ENCODE measurements at places on chromosomes 1 and 21.

DNA sequence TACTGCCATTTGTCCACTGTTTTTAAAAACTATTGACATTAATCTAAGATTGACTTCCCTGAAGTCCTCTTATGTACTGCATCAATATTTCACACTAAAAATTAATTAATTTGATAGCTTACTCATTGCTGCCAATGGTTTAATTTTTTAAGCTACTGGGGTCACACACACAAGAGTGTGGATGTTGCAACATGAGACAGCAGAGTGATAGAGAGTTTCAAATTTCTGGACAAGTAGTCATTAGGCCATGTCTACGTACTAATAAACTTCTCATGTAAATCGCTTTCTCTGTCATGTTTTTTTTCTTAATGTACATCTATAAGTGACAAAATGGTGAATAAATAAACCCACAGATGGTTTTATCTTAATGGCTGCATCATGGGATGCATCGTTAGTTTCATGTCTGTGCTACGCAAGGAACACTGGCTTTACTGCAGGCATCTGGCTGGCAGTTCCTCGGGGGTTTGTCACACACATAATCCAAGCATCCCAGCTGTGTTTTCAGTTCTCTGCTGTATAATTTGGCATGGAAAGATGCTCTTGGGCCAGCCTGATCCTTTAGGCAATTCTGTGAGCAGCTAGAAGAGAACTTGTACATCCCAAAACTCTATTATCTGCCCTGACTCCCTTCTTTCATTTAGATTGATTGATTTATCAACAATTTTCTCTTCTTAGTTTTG, 16.4 kb upstream of the CHODL start:
- DNase-seq = no peak

GRCh38 chr1:145985129-145985501, 11.3 kb downstream of the TXNIP start:
- no peak for DNase-seq

DNA sequence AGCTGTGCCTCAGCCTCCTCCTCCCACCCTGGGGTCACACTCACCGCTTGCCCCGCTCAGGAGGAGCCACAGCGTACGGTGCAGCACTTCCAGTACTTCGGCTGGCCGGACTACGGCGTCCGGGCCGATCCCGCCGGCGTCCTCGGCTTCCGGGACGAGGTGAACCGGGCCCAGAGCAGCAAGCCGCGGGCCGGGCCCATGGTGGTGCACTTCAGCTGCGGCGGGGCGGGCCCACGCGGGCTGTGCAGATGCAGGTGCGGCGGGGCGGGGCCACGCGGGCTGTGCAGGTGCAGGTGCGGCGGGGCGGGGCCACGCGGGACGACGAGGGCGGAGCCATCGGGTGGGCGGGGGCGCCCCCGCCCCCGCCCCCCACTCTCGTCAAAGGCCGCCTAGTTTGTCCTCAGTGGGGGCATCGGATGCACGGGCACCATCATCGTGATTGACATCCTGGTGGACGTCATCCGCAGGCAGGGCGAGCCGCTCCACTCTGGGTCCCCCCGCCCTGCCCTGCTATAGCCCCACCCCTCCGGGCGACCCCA, 5.5 kb downstream of the RNF223 start:
- no peak for DNase-seq

- no peak for DNase-seq
Measured at GRCh38 chr1:43992232-43992995, 1.0 kb downstream of the CCDC24 start.

DNA sequence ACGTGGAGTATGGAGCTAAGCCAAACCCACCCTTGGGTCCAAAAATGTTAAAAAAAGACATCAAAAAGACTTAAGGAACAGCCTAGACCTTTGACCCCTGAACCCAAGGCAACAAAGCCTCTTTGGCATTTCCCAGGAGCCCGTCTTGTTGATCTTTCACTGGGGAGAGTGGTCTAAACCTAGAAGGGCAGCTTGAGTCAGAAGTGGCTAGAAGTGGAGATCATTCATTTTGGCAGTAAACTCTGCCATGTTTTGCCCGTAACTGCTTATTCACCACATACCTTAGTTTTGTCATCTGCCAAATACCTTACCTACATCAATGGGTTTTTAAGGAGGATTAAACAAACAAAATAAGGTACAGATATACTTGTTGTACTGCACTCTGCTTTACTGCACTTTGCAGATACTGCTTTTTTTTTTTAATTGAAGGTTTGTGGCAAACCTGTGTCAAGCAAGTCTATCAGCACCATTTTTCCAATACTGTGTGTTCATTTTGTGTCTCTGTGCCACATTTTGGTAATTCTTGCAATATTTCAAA, 1.7 kb upstream of the CTSE start:
- DNase-seq = no peak

DNA sequence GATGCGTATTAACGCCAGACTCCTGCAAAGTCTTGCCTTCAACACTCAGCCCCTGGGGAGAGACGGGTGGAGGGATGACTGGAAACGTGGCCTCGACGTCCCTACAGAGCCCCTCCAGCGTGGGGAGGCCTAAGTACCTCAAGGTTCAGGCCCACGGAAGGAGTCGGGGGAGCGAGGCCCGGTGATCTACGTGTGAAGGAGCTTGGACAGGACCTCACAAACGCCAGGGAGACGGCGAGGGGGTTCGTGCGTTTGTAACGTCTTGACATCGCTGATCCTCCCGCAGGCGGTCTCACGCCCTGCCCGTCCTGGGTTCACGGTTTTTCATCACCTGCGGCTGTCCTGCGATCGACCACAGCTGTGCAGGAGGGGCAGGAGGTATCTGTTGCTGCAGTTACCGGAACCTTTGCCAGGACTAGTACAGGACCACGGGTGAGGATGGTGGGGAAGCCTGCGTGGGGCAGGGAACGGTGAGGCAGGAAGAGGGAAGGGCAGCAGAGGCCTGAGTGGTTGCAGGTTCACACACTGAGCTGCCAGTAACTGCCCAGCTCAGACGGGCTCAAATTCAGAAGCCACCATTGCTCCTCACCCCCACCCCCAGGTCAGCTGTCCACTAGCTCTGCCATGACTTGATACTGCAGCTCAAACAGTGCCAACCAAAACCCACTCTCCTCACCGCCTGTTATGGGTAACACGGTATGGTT, 889 bp upstream of the CCNL2 start:
- no peak for DNase-seq

GRCh38 chr1:240646571-240647240, 34.8 kb upstream of the GREM2 start:
- DNase-seq = no peak

- DNase-seq = no peak
Measured at GRCh38 chr1:17645068-17645911, 105.8 kb downstream of the ARHGEF10L start.

DNA sequence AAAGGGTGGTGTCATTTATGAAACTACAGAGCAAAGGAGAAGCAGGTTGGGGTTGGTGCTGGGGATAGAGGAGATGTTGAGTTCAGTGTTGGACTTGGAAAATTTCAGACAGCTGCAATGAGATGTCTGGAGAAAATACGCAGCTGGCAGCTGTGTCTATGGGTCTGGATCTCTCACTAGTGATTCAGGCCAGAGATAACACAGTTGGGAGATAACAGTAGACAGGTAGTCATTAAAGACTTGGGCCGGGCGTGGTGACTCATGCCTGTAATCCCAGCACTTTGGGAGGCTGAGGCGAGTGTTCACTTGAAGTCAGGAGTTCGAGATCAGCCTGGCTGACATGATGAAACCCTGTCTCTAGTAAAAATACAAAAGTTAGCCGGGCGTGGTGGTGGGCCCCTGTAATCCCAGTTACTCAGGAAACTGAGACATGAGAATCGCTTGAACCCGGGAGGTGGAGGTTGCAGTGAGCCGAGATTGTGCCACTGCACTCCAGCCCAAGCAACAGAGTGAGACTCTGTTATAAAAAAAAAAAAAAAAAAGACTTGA, 2.5 kb upstream of the TFAP2E start:
- DNase-seq = no peak
